ENCODE measurements at places on chromosomes 4 and X.

GRCh38 chr4:88196013-88196365 lies 37.5 kb upstream of the ABCG2 start:
- no peak for DNase-seq

GRCh38 chrX:72347366-72347765 lies 41.7 kb upstream of the CITED1 start:
- no peak for DNase-seq

DNA sequence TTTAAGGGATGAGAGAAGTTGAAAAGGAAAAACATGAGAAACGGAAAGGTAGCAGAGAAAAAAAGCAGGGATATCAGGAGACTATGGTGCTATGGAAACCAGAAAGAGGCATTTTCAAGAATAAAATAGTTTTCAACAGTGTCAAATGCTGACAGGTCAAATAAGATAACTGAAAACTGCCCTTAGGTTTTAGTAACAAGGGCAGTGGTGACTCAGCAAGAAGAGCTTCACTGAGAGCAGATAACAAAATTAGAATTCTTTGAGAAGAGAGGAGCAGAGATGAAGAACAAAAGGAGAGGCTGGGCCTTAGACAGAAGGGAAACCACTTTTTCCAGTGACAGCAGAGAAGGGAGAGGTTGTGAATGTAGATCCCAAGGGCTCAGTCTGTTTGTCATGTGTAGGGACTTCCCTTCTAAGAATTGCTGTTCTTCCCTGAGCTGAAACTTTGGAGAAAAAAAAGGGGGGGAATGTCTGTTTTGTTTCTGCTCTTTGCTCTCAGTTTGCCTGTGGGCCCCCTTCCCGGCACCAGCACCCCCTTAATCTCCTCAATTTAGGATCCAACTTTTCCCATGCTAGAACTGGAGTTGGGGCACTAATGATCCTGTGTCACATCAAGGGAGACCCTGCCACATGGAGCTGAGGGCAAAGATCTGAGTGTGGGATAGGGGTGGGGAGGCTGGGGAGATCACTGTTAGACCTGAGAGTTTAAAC lies 26.8 kb upstream of the MAGEA10 start:
- no peak for DNase-seq

DNA sequence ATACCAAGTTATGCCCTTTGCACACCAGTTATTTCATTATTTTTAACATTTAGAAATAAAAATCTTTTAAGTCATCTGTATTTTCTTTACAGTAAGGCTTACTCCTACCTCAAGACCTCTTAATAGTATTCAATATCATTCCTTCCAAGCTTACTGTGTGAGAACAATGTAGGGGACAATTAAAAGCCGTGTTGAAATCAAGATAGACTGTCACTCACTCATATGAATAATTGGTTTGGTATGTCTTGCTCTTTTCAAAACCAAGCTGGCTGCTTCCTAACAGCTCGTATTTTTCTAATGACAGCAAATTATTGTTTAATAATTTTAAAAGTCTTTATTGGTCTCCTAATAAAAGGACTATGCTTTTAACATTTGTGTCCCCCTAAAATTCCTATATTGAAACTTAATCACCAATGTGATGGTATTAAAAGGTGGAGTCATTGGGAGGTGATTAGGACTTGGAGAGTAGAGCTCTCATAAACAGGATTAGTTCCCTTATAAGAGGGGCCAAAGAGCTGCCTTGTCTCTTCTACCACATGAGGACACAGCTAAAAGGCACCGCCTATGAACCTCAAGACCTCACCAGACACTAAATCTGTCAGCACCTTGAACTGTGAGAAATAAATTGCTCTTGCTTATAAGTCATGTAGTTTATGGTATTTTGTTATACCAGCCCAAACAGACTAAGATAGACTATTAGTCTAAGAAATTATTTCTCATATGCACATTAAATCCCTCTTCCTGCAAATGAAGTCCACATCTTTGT lies 4.1 kb downstream of the ABCB7 start:
- no peak for DNase-seq

DNA sequence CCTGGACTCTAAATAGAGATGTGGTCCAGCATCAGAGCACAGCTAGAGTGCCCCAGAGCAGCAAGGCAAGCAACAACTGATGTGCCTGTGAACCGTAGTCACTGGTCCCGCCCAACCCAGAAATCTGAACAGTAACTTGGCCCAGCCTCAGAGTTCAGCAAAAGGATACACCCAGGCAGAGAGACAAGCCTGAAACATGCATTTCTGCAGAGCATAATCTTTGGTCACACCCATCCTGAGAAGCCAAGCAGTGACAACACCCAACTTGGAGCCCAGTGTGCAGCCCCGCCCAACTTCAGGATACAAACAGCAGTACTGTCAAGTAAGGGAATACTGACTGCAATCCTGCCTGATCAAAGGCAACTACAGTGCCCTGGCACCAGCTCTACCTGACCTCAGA lies 78.9 kb downstream of the CCDC160 start:
- no peak for DNase-seq

DNA sequence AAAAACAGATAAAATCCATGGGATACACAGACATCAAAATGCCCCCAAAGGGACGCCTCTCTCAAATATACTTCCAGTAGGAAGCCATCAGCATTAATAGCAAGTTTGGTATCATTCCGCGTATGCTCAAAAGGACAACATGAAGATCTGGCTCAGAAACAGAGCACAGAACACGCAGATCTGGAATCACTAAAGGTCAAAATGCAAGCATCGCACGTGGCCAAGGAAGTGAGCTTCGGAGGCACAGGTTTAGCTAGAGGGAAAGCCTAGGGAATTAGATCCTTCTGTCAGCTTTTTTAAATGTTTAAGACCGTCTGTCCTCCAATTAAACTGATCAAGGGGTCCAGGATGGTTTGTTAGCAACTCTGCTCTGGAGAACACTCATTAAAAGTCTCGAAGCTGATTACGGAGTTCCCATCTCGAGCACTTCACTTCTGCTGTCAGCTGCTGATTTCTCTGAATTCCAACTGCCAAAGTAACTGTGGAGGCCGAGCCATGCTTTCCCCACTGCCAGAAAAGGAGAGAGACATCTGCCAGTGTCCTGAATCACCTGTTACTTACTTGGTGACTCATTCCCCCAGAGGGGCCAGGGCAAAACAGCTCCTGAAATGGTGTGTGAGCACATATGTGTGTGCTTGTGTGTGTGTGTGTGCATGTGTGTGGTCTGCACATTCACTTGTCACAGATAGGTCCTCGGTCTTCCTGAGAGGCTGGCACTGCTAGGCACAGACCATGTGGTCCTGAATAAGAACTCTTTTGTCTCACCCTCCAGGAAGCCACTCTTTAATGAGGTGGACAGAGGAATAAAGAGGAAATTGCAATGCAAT lies 177.7 kb upstream of the PPARGC1A start:
- no peak for DNase-seq

DNA sequence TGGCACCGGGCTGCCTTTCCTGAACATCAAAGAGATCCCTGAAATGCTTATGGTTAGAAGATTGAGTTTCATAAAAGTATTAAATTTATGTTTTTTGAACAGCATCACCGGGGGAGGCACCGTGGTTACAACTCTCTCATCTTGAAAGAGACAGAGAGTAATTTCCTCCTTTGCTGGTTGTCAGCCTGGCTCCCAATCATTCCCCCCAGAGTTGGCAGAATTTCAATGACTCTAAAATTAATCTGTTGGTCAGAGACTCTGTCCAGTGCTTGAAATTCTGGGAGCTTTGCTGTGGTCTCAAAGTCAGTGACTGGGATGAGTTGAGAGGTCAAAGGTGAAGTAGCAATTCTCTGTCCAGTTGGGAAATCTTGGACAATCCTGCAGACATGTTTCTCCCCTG lies 135.9 kb downstream of the RAB28 start:
- DNase-seq: no peak

GRCh38 chrX:110055616-110056015 lies 52.7 kb downstream of the TMEM164 start:
- no peak for DNase-seq

GRCh38 chrX:142238536-142238935 lies 33.4 kb upstream of the MAGEC2 start:
- no peak for DNase-seq

GRCh38 chr4:158767451-158767850 lies 1.4 kb upstream of the FNIP2 start:
- DNase-seq: no peak

- no peak for DNase-seq
These were observed 105.6 kb downstream of the APOOL start for GRCh38 chrX:85109235-85109634.

- no peak for DNase-seq
These were observed 40.6 kb downstream of the ARHGAP10 start for GRCh38 chr4:147772459-147772969.

DNA sequence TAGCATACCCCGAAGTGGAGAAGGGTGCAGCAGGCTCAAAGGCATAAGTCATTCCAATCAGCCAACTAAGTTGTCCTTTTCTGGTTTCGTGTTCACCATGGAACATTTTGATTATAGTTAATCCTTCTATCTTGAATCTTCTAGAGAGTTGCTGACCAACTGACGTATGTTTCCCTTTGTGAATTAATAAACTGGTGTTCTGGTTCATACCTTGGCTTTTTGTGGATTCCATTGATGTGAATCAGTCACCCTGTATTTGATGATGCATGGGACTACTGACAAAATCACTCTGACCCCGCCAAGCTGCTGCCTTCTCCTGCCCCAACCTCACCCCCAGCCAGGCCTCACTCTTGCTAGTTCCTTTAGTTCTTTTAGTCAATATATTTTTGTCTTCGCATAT lies 32.7 kb downstream of the F9 start:
- no peak for DNase-seq

DNA sequence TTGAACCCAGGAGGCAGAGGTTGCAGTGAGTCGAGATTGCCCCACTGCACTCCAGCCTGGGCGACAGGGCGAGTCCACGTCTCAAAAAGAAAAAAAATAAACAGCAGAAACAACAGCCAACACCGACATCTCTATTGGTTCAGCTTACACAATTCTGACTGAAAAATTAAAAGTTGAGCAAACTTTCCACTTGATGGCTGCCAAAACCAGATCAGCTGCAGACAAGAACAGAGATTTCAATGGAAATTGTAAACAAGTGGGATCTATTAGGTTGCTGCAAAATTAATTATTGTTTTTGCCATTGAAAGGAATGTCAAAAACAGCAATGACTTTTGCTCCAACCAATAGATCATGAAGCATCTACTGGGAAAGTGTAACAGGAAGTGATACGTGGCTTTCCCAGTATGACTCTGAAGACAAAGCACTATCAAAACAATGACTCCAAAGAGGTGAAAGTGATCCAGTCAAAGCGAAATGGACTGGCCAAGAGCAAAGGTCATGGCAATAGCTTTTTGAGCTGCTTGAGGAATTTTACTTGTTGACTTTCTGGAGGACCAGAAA lies 26.3 kb downstream of the UPF3B start:
- no peak for DNase-seq

DNA sequence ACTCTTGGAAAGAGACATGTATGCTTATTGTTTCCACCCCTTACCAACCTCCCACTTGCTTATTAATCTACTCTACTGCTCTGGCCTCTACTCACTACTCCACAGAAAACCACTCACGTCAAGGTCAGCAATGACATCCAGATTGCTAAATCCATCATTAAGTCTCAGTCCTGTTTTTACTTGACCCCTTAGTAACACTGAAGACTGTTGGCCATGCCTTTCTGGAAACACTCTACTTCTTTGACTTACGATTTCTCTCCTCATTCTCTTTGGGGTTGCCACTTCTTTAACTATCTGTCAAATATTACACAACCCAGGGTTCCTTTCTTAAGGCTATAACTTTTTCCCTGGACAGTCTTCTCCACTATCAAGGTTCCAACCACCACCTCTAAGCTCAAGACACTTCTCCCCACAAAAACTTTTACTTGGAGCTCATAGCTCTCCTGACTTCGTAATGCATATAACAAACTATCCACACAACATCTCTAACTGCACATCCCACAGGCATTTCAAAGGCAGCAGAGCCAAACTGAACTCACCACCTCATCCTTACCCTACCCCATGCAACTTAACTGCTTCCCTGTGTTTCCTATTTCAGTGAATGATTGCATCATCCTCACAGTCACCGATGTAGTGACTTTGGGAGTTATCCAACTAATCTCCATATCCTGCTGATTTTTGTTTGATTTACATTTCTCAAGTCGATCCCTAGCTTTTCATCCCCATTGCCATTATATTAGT lies 15.8 kb upstream of the MAGEA4 start:
- no peak for DNase-seq

GRCh38 chrX:18698737-18699650 lies 8.5 kb upstream of the PPEF1 start:
- no peak for DNase-seq

DNA sequence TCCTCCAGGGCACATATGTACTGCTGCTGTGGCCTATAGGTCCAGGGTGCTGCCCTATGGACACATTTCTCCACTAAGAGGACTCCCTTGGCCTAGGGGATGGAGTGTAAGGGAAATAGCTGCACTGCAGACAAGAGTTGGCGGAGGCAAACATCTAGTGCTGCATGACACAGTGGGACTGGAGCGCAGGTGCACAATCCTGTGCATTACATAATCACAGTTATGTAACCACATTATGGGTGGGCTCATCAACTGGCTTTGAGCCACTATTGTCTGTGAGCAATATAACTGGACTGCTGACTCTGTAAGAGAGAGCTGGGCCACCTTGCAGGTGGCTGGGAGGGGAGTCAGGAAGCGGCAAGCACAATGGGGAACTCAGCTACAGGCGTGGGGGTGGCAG lies 3.2 kb upstream of the TIGD2 start:
- DNase-seq: no peak

DNA sequence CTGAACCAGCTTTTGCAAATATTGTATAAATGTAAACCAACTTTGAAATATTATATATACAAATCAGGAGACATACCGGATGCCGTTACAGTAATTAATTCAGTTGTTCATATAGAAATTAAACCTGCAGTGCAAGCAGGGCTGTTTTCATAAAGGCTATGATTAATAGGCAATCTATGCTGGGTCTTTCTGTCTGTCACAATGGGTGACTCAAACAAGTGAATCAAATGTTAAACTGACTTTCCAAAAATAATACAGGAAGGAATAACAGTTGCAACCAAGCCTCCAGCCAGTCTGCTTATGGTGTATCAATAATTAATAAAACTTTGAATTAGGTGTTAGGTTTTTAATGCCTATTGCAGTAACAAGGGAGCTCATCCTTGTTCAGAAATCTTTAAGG lies 43.9 kb downstream of the GABRB1 start:
- DNase-seq: no peak

DNA sequence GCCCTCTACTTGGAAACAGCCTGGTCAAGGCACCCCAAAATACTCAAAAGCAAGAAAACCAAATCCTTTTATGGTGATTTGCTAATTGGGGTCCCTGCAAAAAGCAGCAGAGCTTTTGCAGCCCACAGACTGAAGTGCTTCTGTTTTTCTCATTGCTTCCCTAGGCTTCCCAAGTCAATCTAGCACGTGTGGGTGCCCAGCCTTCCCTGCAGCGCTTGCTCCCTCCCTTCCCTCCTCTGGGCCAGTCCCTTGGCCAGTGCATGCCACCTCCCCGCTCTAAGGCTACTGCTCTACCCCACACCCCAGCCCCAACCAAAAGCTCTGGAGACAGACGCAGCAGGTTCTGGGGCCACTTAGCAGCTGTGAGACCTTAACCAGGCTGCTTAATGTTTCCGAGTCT lies 53.6 kb downstream of the ANAPC4 start:
- DNase-seq: no peak

All from stimulated activated CD8-positive, alpha-beta memory T cell treated with anti-CD3 and anti-CD28 coated beads, Interleukin-12 subunit alpha, Interleukin-12 subunit beta, amount 100 ng/mL, for 4 hours (primary cell).